Ovary (tissue), 10 donors: ENCODE measurements at places on chromosomes 7 and 10. TPM values are rescaled to one million over a fixed set of nuclear protein-coding genes. Genes with fewer than 3 reads are reported as not detected.

DNA sequence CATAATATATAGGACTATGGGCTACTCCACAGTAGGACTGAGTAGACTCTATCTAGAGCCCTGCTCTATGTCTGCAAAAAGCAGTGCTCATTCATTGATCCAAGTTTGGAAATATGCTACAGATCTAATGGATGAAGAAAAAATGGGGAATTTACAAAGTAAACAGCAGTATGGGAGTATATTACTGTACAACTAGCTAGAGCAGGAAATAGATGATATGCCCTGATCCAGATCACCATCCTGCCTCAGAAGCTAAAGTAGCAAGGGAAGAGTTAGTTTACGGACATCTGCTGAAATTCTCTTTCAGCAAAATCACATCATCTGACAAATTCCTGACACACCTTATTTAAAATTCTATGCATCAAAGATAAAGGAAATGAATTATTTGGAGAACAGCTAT is 168.2 kb upstream of the SEMA3A start:
- no peak overlapping the region for H3K4me3 ChIP-seq
- no peaks in the 10 kb centered on the region for H3K27me3 ChIP-seq
- no peak for DNase-seq
- H3K36me3 ChIP-seq, result no peaks in the 10 kb centered on the region
- no peaks in the 10 kb centered on the region for H3K4me1 ChIP-seq
- H3K27ac ChIP-seq, result no peak overlapping the region

- no peaks in the 10 kb centered on the region for H3K36me3 ChIP-seq
- no peak overlapping the region for H3K27ac ChIP-seq
- DNase-seq, result no peak
- H3K4me1 ChIP-seq, result no peaks in the 10 kb centered on the region
Observed at GRCh38 chr10:35912615-35913569, 270.8 kb upstream of the FZD8 start.

Gene CYP2C19
- total RNA-seq, result not detected

Gene GPR15LG
- total RNA-seq, result not detected

DNA sequence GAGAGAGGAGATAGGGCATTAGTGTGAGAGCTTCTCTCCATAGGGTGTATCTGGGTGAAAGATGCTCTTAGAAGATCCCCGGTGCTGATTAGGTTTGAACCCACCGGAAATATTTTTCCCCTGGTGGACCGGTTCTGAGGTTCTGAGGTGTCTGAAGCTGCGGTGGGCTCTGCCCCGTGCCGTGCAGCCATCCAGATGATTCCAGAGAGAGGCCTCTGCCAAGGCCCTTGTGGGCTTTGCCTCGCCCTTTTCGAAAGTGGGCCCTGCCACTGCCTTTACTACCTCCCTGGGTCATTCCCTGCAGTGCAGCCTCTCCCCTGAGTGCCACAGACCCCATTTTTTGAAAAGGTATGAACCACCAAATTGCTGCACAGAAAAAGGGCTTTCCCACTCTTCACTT is 2.8 kb downstream of the GIMAP8 start:
- no peak for DNase-seq
- H3K27me3 ChIP-seq, result no peaks in the 10 kb centered on the region
- H3K27ac ChIP-seq, result no peak overlapping the region
- no peak overlapping the region for H3K4me3 ChIP-seq

GRCh38 chr7:102286237-102287110 is at the start of gene SH2B2:
Gene SH2B2 (plus strand): TSS chr7:102286868. CDS start chr7:102300551, 13,683 bp downstream.
- DNase-seq, result peak; percentile 87
- H3K27me3 ChIP-seq, result no peaks in the 10 kb centered on the region
- H3K27ac ChIP-seq, result peak within 1 kb of the TSS; percentile 97
- peaks cover 7% of the 10 kb centered on the region for H3K4me1 ChIP-seq

Gene RUFY2
- total RNA-seq, result 36.4 TPM

DNA sequence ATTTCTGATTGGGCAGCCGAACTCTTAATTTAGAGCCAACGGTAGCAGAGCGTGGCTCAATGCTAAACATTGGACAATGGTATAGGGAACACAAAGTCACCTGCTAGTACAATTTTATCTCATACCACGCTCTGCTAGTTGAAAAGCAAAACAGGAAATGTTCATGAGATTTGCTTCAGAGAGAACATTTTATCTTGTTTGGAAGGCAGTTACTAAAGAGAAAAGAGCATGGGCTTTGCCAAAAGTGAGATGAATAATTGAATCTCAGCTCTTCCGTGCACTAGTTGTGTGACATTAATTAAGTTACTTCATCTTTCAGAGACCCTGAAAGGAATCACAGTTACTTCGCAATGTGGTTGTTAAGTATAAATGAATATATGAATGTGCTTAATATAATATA is 161.5 kb upstream of the FAM13C start:
- H3K4me3 ChIP-seq, result no peak overlapping the region
- H3K27me3 ChIP-seq, result no peaks in the 10 kb centered on the region
- no peak for DNase-seq
- H3K36me3 ChIP-seq, result no peaks in the 10 kb centered on the region
- peak overlapping the region; percentile 10 for H3K27ac ChIP-seq
- no peaks in the 10 kb centered on the region for H3K4me1 ChIP-seq

DNA sequence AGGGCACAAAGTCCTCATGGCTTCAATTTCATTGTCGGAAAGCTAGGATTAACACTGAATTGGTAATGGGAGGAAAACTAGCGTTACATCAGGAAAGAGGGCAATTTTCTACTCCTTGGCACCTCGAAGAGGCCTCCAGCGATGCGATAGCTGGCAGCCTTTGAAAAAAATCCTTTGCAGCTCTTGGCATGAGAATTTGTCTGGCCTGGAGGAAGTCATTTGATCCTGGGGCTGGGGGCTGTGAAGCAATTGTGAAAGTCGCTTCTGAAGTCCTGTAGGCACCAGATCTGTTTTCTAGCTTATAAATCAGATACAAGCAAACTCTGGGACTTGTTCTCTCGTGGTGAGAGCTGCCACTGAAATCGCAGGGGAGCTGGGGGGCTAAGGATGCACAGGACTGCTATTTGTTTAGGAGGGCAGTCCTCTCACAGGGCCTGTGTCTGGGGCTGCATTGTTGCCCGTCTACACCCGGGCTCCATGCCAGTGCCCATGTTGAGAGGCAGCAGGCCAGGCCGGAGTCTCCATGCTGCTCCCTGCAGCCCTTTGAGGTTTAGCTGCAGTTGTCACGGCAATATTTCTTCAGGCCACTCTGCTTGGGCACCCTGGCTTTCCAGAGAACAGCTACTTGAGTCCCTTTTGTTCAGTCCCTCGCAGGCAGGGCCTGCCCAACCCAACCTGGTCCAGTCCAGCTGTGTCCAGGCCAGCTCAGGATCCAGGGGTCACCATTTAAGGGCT is 206.8 kb upstream of the LYZL1 start:
- no peaks in the 10 kb centered on the region for H3K36me3 ChIP-seq
- no peak overlapping the region for H3K27ac ChIP-seq
- H3K27me3 ChIP-seq, result no peaks in the 10 kb centered on the region
- H3K4me1 ChIP-seq, result no peaks in the 10 kb centered on the region
- no peak overlapping the region for H3K4me3 ChIP-seq

DNA sequence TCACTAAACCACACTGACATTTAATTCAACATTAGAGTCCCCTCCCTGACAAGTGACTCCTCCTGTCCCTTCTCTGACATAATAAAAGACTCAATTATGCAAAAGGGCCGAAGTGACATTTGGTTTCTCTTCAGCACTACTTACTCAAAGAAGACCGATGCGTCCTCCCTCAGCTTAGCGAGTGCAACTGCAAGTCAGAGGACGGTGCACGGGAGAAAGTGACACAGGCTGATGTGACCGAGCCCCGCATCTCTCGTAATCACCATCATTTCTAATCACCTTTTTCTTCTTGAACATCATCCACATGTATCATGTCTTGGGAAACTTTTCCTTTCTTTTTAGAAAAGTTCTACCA is 155.7 kb downstream of the TCERG1L start:
- no peak for DNase-seq
- no peak overlapping the region for H3K4me3 ChIP-seq
- H3K27me3 ChIP-seq, result no peaks in the 10 kb centered on the region
- H3K36me3 ChIP-seq, result no peaks in the 10 kb centered on the region

Gene HABP2
- 2.3 TPM for total RNA-seq

Gene PIK3AP1
- total RNA-seq, result 11.1 TPM

- no peak overlapping the region for H3K27ac ChIP-seq
- H3K36me3 ChIP-seq, result no peaks in the 10 kb centered on the region
- no peaks in the 10 kb centered on the region for H3K27me3 ChIP-seq
Observed at GRCh38 chr10:132239126-132240031, 52.6 kb downstream of the DPYSL4 start.

GRCh38 chr10:20933705-20934104 is 36.6 kb upstream of the NEBL start:
- no peak overlapping the region for H3K27ac ChIP-seq
- H3K36me3 ChIP-seq, result no peaks in the 10 kb centered on the region
- DNase-seq, result no peak
- H3K27me3 ChIP-seq, result no peaks in the 10 kb centered on the region

- H3K4me1 ChIP-seq, result peaks cover 13% of the 10 kb centered on the region
- H3K4me3 ChIP-seq, result no peak overlapping the region
- no peaks in the 10 kb centered on the region for H3K27me3 ChIP-seq
- no peaks in the 10 kb centered on the region for H3K36me3 ChIP-seq
- DNase-seq, result no peak
Observed at GRCh38 chr10:33293076-33293475, 41.4 kb downstream of the NRP1 start.

DNA sequence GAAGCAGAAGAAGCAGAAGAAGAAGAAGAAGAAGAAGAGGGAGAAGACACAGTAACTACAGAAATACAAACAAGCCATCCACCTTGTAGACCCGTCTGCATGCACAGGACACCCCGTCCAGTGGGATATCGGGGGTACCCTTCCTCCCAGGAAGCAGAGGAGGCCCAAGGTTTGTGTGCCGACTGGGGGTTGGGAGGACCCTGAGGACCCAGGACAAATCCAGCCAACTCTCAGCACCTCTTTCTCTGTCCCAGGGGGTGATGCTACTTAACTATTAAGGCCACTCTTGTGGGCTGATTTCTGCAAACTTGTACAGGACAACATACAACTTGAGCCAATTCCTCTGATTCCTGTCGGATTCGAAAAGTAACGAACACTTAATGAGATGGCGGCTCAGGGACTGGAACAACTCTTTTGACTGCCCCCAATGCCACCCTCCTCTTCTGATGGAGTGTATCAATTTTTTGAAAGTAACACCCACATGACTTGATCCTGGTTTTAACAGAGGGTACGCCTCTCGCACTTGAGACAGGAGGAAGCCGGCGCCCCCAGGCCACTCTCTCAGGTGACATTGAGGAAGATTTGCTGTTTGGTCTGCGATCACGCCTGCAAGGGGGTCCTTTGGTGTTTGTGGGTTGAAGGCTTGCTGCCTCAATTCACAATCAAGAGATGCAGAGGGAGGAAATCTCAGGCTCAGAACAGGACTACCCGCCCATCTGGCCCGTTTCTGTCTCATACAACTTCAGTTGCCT is 192.6 kb downstream of the TNS3 start:
- no peaks in the 10 kb centered on the region for H3K27me3 ChIP-seq
- peaks cover 20% of the 10 kb centered on the region for H3K4me1 ChIP-seq
- no peak overlapping the region for H3K27ac ChIP-seq

- H3K4me1 ChIP-seq, result no peaks in the 10 kb centered on the region
- H3K36me3 ChIP-seq, result no peaks in the 10 kb centered on the region
- DNase-seq, result no peak
- H3K27ac ChIP-seq, result no peak overlapping the region
- no peak overlapping the region for H3K4me3 ChIP-seq
Observed at GRCh38 chr7:27941522-27941921, 201.6 kb downstream of the TAX1BP1 start.

Gene FANK1
- 7.0 TPM for total RNA-seq

- H3K27me3 ChIP-seq, result peaks cover 2% of the 10 kb centered on the region
- no peak overlapping the region for H3K27ac ChIP-seq
- H3K4me3 ChIP-seq, result no peak overlapping the region
- no peaks in the 10 kb centered on the region for H3K4me1 ChIP-seq
- no peak for DNase-seq
- H3K36me3 ChIP-seq, result no peaks in the 10 kb centered on the region
Observed at GRCh38 chr7:83547526-83547925, 101.4 kb downstream of the SEMA3E start.

DNA sequence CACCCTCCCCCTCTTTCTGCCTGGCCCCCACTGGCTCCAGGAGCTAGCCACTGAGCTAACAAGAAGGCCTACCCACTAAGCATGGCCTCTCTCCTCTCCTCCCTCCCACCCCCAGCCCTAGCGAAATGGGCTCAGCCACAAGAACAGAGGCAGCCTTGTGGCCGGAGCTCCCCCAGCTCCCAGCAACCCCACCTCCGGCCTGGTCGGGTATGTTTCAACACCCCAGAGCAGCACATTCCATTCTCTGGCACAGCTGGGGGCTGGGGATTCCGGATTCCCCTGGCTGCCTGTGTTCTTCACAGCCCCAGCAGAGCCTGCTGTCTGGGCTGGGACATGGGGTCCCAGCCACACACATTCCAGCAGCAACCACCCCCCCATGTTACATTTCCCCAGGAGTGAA is 9.0 kb downstream of the SFRP5 start:
- no peaks in the 10 kb centered on the region for H3K4me1 ChIP-seq
- no peaks in the 10 kb centered on the region for H3K27me3 ChIP-seq
- no peak for DNase-seq
- H3K4me3 ChIP-seq, result no peak overlapping the region
- no peaks in the 10 kb centered on the region for H3K36me3 ChIP-seq
- H3K27ac ChIP-seq, result no peak overlapping the region

DNA sequence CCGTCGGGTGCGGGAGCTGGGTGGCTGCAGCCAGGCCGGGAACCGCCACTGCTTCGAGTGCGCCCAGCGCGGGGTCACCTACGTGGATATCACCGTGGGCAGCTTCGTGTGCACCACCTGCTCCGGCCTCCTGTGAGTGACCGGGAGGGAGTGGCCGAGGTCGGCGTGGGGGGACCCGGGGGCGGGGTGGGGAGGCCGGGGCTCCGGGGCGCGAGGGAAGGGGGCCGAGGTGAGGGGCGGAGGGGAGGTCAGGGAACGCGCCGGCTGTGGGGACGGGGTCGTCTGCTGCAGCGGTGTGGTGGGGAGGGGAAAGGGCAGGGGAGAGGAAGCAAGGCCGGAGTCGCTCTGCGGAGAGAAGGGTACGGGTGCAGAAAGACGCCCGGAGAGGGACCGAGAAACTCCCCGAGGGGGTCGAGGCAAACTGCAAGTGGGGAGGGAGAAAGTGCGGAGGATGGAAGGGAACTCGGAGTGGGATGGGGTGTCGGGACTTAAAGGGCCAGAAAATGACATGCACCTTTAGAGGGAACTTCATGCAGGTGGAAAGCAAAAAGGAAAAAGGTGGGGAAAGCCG is 518 bp downstream of the AGFG2 start:
- H3K4me1 ChIP-seq, result peaks cover 13% of the 10 kb centered on the region
- no peaks in the 10 kb centered on the region for H3K27me3 ChIP-seq
- peak overlapping the region; percentile 41 for H3K27ac ChIP-seq
- H3K36me3 ChIP-seq, result no peaks in the 10 kb centered on the region

DNA sequence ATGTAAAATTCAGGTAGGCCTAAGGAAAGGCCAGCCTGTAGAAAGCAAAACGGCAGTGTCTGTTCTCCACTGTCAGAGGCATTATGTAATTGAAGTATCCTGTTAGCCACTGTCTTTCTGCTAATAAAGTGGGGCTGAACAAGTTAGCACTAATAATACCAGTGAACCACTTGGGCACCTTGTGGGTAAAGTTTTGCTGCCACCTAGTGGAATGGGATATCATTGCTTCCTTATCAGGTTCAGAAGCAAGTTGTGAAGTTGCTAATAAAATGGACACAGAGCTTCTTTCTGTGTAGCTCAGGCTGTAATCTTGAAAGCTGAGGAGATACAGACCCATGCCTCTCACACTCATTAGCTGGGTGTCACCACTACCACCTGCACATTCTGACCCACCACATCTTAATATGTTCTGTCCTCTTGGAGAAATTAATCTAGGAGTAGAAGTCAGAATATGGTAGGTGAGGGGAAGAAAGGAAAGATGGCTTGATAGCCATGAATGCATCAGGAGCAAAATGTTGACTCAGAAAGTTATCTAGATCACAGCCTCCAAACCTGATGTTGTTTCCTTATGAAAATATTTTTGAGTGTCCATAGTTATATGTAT is 175.1 kb downstream of the SEPTIN7 start:
- no peak for DNase-seq
- H3K36me3 ChIP-seq, result no peaks in the 10 kb centered on the region
- no peaks in the 10 kb centered on the region for H3K4me1 ChIP-seq
